NCI-H526 treated with DMSO at 0.1 percent for 48 hours (cell line): ENCODE measurements at places on chromosomes 3 and 15.
A peak's percentile ranks its signal among the peaks of the same experiment; 100 is the strongest.

DNA sequence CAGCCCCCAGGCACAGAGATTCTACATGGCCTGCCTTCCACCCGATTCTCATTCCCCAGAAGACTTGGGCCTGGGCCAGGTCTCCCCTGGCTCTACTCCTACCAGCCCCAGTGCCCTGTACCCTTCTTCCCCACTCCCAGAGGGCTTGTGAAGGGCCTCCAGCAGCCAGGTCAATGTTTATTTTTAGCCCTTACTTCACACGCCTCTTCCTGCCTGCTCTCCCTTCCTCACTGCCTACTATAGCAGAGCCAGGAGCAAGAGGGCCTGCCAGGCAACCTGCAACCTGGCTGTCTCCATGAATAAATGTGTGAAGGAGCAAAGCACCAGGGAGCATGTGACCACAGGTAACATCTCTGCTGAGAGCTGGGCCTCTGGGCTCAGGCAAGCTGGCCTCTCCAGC lies 26.4 kb upstream of the APEH start:
- no peak for DNase-seq

DNA sequence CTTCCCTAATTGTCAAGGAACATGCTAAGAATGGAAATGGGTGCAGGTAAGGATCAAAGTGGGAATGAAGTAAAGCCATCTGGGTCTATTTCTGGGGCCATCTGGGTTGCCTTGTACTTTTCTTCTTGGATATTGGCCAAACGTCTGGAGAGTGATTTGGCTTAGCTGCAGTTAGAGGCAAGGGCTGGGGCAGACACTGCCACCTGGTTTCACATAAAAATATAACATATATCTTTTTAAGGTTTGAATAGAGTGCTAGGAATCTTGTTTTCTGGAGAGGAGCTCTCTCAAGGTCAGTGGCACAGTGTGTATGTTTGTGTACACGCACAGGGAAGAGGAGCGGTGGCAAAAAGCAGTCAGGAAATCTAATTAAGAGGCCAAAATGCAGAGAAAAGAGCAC lies 24.7 kb upstream of the EOMES start:
- no peak for DNase-seq

GRCh38 chr3:53829605-53830004 lies 16.6 kb downstream of the CHDH start:
- DNase-seq: no peak

DNA sequence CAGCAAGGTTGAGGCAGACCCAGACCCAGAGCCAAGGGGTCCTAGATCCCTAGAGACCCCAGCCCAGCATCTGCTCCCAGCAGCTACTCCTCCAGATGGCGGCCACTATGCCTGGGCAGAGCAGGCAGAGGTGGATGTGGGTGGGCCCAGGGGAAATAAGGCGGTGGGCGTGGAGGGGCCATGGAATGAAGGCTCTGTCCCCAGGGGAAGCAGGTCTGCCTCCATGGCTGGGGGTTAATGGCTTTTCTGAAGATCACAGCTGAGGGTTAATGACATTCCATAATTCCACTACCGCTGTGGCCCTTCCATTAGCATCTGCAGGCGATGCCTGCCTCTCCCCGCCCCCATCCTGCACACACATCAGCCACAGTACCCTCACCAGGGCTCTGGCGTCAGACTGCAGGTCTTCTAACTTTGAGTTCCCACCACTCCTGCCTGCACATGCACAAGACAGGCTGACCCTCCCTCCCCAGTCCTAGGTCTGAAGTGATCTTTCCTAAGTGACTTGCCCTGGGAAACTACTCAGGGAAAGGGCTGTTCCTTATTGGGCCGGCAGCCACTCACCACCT lies 41.2 kb downstream of the CCDC33 start:
- DNase-seq: no peak

DNA sequence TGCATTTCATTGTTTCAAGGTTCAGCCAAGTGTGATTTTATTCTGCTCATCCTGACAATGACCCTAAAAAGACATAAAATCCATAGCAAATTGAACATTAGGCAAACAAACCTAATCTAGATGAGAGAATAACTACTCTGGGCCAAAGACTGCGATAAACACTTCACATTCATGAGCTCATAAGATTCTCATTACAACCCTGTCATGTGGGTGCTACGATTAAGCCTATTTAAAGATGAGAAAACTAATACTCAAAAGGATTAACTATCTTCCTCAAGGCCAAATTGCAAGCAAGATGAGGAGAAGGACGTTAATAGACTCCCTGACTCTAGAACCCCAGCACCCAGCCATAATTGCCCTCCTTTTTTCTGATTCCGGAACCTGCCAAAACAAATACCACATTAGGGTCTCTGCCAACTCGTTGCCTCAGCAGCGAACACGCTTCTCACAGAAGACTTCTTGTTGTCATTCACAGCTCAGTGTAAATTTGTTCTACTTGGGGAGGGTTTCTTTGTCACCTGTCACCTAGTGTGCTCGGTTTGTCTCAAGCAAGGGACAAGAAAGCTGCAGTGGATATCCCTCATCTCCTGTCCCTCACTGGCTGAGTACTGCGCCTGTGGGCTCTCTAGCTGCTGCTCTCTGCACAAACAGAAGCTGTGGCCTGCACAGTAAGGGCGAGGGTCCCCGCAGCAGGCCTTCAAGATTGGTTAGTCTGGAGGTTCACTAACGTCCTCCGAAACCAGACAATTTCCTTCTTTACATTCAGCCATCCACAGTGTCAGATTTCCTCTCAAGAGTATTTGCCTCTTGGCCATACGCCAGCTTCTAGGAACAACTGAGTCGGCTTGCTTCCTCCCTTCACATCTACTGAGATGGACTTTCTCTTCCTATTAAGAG lies 200.0 kb upstream of the UBE2E2 start:
- no peak for DNase-seq

DNA sequence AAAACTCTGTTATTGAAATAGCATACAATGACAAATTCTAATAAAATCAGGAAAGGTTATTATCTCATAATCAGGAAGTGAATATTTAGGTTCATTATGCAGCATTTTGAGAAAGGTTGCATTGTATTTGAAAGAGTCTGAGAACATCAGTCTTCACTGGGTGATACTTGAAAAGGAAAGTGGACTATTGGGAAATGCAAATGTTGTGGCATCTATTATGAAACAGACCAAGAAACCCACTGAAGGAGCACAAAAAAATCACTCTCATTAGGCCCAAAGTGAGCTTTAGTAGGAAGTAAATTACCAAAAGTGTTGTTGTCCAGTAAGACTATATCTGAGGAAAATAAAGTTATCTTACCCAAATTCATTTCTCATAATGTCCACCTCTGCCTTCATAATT lies 90.8 kb downstream of the ZPLD1 start:
- no peak for DNase-seq

- DNase-seq: no peak
Measured at GRCh38 chr15:78895471-78895870, 22.8 kb downstream of the MORF4L1 start.

- DNase-seq: no peak
Measured at GRCh38 chr3:42061713-42062380, 29.3 kb upstream of the TRAK1 start.

DNA sequence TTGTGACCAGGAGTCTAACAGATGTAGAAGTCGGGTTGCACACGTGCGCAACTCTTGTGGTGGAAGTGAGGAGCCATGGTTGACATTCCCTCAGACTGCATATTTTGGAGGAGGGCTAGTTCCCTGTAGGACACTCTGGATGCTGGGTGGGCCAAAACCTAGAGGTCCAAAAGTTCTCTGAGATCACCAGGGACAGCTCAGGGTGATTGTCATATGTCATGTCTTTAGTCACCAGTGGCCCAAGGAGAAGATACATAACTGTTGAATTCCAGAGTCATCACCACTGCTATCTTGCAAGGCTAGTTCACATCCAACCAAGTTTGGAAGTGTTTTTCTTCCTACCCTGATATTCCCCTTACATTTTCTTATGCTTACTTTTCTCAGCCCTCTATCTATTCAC lies 95.2 kb upstream of the C3orf80 start:
- no peak for DNase-seq

- DNase-seq: no peak
Measured at GRCh38 chr3:42826141-42826540, 16.9 kb downstream of the ACKR2 start.

DNA sequence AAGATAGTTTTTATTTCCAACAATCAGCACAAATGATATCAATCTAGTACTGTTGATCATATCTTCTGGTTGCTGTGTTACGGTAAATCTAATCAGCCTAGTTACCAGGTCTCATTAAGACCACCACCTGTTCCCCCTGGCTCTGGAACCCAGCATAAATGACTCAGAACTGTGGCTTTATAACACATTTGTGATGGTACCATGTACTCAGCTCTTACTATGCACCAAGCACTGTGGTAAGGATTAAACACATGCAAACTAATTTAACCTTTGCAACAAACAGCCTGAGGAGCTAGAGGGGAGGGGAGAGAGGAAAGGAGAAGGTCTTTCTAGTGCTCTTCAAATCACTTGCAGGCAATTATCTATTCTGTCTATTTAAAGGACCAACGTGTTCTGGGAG lies 173.9 kb upstream of the LMCD1 start:
- DNase-seq: no peak

GRCh38 chr15:62684123-62684808 lies 358.3 kb upstream of the TPM1 start:
- no peak for DNase-seq

- no peak for DNase-seq
Measured at GRCh38 chr3:21356402-21356801, 394.6 kb downstream of the ZNF385D start.

GRCh38 chr15:95620934-95621579 lies 709.4 kb upstream of the NR2F2 start:
- no peak for DNase-seq

- peak; percentile 88 for DNase-seq
Measured at GRCh38 chr15:42228036-42228435, 19.9 kb upstream of the VPS39 start.

DNA sequence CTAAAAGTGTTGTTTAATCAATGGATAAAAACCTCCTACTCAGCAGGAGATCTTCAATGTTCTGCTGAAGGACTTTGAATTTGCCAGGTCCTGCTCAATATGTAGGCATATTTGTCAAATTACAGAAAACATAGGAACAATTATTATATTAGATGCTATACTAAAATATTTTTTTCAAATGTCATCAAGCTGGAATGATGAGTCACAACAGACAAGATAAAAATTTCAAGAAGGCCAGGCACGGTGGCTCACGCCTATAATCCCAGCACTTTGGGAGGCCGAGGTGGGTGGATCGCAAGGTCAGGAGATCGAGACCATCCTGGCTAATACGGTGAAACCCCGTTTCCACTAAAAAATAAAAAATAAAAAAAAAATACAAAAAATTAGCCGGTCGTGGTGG lies 68.0 kb downstream of the AQP9 start:
- DNase-seq: no peak

GRCh38 chr3:30496066-30496966 lies 110.1 kb upstream of the TGFBR2 start:
- DNase-seq: no peak

DNA sequence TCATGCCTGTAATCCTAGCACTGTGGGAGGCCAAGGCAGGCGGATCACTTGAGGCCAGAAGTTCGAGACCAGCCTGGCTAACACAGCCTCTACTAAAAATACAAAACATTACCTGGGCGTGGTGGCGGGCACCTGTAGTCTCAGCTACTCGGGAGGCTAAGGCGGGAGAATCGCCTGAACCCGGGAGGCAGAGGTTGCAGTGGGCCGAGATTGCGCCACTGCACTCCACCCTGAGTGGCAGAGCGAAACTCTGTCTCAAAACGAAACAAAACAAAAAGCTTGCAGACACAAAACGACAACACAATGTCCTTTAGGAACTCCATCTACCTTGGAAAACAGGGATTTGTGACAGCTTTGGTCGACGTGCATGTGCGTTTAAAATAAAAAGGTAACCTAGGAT lies 716 bp upstream of the KLHL24 start:
- no peak for DNase-seq

GRCh38 chr3:58352626-58353025 lies 19.9 kb downstream of the PXK start:
- no peak for DNase-seq

GRCh38 chr15:85837011-85837433 lies 42.3 kb upstream of the KLHL25 start:
- DNase-seq: no peak

- DNase-seq: no peak
Measured at GRCh38 chr3:109355625-109356441, 18.5 kb upstream of the DPPA4 start.

DNA sequence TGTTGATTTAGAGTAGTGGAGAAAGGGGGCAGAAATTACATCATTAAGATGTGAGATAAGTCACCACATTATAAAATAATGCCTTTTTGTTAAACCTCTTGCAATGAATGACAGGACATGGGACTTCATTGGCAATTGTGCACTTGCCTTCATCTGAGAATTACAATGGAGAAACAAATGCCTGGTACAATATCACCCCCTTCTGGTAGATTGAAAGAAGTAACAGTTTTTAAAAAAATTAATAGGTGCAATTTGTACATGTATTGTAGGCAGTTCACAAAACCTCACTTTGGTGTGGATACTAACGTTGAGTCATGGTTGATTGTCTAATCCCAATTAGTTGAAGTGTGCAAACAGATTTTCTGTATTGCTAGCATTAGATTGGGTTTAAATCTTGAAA lies 4.6 kb upstream of the P2RY14 start:
- DNase-seq: peak; percentile 57

- no peak for DNase-seq
Measured at GRCh38 chr15:65655026-65655425, 33.3 kb downstream of the SLC24A1 start.

DNA sequence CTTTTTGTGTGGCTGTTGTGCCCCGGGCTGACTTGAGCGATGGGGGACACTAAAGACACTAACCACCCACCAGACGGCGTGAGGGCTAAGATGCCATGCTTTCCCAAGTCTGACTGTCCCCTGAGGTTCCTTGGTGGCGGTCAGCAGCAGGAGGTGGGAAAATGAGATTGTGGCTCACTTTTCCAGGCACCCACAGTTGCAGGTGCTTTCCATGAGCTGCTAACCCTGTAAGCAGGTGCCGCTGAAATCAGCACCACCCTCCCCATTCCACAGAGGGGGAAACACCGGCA lies 17.7 kb downstream of the PRR23E start:
- DNase-seq: no peak

DNA sequence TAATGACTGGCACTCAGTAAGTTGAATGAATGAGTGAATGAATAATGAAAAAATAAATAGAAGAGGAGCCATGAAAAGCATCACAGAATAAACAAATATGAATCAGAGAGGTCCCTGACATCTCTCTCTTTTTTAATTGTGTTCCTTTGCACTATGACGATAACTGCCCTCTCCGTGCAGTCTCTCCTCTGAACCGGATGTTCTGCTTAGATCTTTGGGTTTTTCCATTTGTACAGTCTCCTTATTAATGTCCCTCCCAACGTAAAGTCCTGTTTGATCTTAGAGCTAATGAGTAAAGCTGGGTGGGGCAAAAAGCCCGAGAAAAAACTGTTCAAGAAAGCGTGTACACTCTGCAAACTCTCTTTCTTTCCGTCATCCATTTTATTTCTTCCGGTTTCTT lies 28.3 kb upstream of the BHLHE40 start:
- DNase-seq: no peak

- no peak for DNase-seq
Measured at GRCh38 chr3:9250236-9250635, 790 bp upstream of the SRGAP3 start.
